ENCODE measurements at places on chromosomes 2 and 18.

DNA sequence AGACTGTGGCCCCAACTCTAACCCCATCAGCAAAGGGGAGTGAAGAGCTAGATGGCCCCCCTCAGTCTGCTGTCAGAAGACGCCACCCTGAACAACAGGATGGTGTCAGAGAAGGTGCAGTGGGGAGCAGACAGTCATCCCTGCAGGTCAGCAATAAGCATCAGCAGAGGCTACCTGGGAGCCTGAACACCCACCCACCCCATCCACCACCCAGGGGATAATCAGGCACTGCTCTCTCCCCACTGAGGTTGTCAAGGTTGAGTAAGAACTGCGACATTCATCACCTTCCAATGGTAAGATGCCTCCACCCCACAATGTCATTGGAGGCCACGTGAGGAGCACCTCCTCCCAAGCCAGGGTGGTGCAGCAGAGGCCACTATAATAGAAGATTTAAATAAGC, 8.5 kb upstream of the ID2 start:
- no peak for DNase-seq

DNA sequence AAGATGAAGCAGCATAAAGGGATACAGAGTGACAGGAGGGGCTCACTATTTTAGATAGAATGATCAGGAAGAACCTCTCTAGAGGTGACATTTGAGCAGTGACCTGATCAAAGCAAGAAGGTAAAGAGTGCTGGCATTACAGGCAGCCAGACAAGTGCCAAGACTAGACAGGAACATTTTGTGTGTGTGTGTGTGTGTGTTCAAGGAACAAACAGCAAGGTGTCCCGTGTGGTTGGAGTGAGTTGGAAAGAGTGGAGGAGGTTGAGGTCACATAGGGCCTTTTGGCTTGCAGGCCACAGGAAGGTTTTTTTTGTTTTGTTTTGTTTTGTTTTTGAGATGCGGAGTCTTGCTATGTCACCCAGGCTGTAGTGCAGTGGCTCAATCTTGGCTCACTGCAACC, 25.7 kb downstream of the FZD5 start:
- DNase-seq, result no peak

DNA sequence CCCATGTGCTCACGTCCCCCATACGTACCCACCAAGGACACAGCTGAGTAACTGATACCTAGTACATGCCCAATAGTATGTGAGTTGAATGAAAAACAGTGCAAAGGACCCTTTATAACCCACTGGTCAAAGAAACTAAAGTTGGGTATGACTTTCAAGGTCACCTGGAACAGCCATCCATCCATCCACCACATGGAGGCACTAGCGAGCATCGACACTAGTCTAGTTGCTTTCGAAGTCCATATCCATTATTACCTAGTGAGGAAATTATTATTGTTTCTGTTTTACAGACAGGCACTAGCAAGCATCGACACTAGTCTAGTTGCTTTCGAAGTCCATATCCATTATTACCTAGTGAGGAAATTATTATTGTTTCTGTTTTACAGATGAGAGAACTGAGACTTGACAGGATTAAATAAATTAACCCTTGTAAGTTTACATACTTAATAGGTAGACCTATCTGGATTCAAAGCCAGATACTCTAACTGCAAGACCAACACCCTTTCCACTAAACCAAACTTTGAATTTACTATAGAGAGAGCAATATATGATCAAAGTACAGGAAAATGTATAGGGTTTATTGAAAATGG, 233.7 kb downstream of the METTL4 start:
- DNase-seq, result no peak

DNA sequence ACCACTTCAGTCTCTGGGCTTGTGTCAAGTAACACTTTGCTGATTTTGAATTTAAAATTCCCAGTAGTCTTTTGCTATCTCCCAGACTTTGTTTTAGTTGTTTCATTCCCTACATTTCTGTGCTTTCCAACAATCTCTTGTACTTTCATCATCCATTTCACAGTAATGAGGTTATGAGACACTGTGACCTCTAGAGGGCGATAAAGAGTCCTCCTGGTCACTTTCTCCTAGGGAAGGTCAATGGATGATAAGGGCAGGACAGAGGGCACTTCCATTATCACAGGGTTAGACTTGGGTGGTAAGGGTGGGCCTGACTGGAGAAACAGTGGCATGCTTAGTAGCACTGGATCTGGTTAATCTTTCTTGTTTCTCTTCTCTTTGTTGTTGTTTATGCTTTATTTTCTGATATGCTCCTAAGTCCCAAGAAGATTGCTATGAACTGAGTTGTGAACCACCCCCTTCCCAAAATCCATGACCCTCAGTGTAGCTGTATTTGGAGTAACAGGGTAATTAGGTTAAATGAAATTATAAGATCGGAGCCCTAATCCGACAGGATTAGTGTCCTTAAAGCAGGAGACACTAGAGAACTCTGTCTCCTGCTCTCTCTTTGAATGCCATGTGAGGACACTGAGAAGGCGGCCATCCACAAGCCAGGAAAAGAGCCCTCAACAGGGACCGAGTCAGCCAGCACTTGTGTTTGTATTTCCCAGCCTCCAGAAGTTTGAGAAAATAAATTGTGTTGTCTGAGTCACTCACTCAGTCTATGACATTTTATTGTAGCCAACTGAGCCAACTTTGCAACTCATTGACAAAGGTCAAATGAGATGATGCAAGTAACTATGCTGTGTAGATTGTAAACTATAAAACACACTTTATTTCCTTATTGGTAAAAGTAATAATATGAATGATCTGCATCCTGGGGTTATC, 779.2 kb downstream of the CNTNAP5 start:
- no peak for DNase-seq

GRCh38 chr2:135664623-135665068, 77.0 kb upstream of the UBXN4 start:
- DNase-seq, result no peak

DNA sequence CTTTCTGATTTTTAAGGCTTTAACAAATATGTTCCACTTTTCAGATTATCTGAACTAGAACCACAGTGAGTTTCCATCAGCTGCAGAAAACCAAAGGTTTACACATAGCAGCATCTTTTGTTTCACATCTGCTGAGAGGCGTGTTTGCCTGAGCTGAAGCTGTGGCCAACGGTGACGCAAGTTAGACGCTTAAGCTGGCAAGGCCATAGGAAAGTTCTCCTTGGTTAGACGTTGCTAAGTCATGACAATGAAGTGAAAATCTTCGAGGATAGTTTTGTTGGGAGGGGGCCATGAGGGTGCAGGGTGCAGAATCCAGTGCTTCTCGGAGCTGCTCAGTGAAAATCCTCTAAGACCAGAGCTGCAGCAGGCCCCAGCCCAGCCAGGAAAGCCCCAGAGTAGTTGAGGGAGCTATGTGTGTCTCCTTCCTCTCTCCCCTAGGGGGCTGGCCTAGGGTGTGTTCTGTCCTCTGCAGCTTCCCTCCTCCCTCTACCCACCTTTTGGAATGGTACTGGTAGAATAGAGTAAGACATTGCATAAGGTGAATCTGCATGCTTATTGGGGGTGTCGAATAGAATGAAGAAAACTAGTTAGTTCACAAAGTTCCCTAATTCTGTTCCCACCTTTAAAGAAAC, 105.4 kb downstream of the FHOD3 start:
- no peak for DNase-seq

GRCh38 chr18:41982942-41983660, 28.1 kb downstream of the PIK3C3 start:
- no peak for DNase-seq
